ENCODE measurements at places on chromosomes 2 and 18. TPM values are rescaled to one million over a fixed set of nuclear protein-coding genes. Genes with fewer than 3 reads are reported as not detected.

Gene DOK6
- 13.8 TPM for total RNA-seq

Gene PROKR1
- total RNA-seq = 0.18 TPM

Gene CCDC88A
- 86.9 TPM for total RNA-seq

Gene PRKAG3
- total RNA-seq = not detected

Gene HIBCH
- 70.6 TPM for total RNA-seq

Gene PRSS56
- total RNA-seq = 0.15 TPM

Gene GREB1L
- total RNA-seq = 11.6 TPM

Gene COMMD1
- total RNA-seq = 25.9 TPM

Gene POTEJ
- total RNA-seq = 0.20 TPM

Gene GPBAR1
- total RNA-seq = 6.9 TPM

Gene HOXD12
- total RNA-seq = not detected

Gene DNAH7
- 1.2 TPM for total RNA-seq

Gene CDC42EP3
- total RNA-seq = 11.7 TPM

Gene RUFY4
- total RNA-seq = 0.05 TPM

Gene FAM124B
- total RNA-seq = 0.97 TPM

Gene LONRF2
- 16.1 TPM for total RNA-seq

Gene UGT1A4
- total RNA-seq = not detected

Gene SFT2D3
- total RNA-seq = 1.8 TPM

Gene TCF4
- total RNA-seq = 30.0 TPM

Gene LTBP1
- 2.8 TPM for total RNA-seq

Gene POTEI
- 0.11 TPM for total RNA-seq

Gene RTP5
- 0.65 TPM for total RNA-seq

Gene MRPS5
- 41.9 TPM for total RNA-seq

Gene KCNF1
- total RNA-seq = 3.7 TPM

Gene TRAPPC8
- 19.9 TPM for total RNA-seq

Gene LYG1
- total RNA-seq = not detected

Gene CFAP65
- total RNA-seq = 0.46 TPM

Gene ALLC
- not detected for total RNA-seq

Gene TIA1
- 110 TPM for total RNA-seq

Gene CD207
- 0.18 TPM for total RNA-seq

Gene ACTG2
- 1.6 TPM for total RNA-seq

Gene TUBA4B
- total RNA-seq = not detected

Gene SH3RF3
- total RNA-seq = 3.6 TPM

Gene UGT1A10
- 0.14 TPM for total RNA-seq

Gene L3MBTL4
- 11.2 TPM for total RNA-seq

Gene IL36RN
- not detected for total RNA-seq

Gene MOGAT1
- total RNA-seq = not detected

Gene EFHD1
- 1.6 TPM for total RNA-seq

Gene SLC9A4
- 0.62 TPM for total RNA-seq

Gene CHCHD5
- total RNA-seq = 40.8 TPM

Gene CD8B
- total RNA-seq = not detected

Gene ATP8B1
- 0.71 TPM for total RNA-seq

Gene SNORC
- total RNA-seq = 2.3 TPM

Gene FAM228B
- 43.1 TPM for total RNA-seq

Gene TSPYL6
- total RNA-seq = 0.43 TPM
